DND-41 (cell line): ENCODE measurements at places on chromosomes 13 and 19.

GRCh38 chr13:110272227-110272626 lies 34.7 kb downstream of the COL4A1 start:
- DNase-seq, result no peak

DNA sequence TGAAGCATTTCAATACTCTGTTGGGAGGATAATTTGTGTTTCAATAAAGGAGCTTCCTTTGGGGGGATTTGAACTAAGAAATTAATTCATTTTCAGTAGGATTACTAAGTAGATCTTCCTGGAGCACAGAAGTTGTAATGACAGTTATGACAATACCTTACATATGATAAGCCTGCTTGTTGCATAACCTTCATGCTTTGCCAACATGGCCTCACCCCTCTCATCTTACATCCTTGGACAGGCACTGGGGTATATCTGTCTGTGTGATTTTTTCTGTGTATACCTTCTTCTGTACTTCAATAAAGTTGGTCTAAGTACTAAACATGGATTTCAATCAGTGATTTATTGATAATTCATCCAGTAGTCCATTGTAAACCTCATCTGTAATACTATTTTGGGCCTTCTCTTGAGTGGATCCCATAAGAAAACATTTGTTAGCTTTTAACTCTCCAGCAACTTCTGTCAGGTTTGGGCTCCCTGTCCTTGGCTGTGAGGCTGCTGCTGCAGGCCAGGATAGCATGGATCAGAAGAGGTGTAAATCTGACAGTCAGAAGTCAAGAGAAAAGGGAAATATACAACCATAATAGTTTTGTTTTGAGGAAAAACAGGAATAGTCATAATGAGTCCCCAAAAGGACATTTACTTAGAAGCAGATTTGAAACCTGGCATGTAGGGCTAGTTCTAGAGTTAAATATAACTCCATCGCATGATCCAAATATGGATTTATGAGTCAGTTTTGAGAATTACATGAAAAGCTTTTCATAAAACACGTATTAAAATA lies 422.2 kb downstream of the KLF5 start:
- DNase-seq, result no peak

GRCh38 chr13:93786846-93787489 lies 560.4 kb downstream of the GPC6 start:
- no peak for DNase-seq

DNA sequence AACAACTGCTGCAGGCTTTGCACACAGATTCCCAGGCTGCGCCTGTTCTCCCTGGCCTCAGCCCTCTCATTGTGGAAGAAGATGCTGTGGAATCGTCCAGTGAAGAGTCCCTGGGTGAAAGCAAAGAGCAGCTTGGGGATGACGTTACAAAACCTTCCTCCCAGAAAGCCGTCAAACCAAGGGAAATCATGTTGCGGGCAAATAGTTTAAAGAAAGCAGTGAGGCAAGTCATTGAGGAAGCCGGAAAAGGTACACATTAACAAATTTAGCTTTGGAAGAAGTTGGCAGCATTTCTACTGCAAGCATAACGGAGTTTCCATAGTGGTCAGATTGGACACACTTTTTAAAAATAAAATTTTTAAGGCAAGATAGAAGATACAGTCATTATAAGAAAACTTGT lies 82.9 kb upstream of the AKAP11 start:
- no peak for DNase-seq

- peak; percentile 29 for DNase-seq
Observed at GRCh38 chr19:14114854-14115253, 2.7 kb downstream of the PRKACA start.

GRCh38 chr13:95216182-95216581 lies 85.1 kb downstream of the ABCC4 start:
- DNase-seq, result no peak

GRCh38 chr19:27776020-27776419 lies 1436.9 kb downstream of the UQCRFS1 start:
- peak; percentile 23 for DNase-seq

GRCh38 chr19:5627395-5627904 lies 4.6 kb downstream of the SAFB start:
- DNase-seq, result no peak

DNA sequence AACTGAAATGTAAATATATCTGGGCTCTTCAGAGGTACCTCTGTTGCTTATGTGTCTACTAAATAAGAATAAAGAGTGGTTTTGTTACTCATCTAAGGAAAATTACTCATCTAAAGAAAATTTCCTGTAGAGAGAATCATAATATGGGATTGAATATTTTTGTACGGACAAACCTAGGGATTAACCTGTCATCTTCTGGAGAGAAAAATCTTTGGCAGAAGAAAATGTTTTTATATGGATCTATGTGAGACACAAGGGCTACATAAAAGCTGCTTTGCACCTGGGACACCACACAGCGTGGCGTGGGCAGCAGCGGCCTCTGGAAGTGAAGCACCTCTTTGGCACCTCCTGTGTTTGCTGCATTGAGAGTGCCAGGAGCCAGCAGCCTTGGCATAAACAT lies 242.9 kb upstream of the DACH1 start:
- DNase-seq, result no peak

- DNase-seq, result peak; percentile 60
Observed at GRCh38 chr19:34430738-34431625, 2.8 kb downstream of the UBA2 start.

DNA sequence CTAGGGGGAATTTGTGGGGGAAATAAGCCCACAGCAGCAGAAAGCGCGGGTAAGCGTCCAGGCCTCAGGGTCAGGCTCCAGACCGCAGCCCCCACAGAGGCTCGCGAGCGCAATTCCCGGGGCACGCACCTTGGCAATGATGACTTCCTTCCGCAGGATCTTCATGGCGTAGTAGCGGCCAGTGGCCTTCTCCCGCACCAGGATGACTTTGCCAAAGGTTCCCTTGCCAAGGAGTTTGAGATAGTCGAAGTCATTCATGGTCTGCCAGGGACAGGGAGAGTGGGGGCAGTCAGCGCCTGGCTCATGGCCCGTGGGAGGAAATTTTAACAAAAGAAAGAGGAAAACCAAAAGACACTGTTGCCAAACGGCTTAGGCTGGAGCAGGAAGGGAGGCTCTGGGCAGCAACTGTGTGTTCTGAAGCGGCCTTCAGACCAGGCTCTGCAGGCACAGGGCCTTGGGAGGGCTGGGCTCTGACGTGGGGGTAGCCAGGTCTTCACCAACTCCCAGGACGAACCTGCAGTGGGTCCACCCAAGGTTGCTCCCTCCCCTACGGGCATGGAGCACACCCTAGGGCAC lies 15.4 kb upstream of the CCNP start:
- DNase-seq, result no peak

GRCh38 chr13:79283742-79284141 lies 122.3 kb downstream of the RBM26 start:
- no peak for DNase-seq

DNA sequence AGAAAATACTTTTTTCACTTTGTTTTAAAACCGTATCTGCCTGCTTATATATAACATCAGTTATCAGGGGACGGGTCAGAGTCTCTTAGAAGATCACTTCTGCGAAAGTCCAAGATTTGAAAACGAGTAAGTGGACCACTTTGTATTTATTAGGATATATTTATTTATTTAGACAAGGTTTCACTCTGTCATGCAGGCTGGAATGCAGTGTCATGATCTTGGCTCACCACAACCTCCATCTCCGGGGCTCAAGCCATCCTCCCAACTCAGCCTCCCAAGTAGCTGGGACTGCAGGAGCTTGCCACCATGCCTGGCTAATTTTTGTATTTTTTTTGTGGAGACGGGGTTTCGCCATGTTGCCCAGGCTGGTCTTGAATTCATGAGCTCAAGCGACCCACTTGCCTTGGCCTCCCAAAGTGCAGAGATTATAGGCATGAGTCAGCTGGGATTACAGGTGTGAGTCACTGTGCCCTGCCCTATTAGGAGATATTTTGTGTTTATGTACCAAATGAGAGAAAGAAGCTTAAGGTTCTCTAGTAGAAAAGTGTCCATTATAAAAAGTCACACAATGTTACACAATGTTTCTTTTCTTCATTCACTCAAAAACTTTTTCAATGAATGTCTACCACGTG lies 39.5 kb downstream of the RASL11A start:
- DNase-seq, result no peak

GRCh38 chr19:29804493-29804892 lies 7.3 kb upstream of the CCNE1 start:
- no peak for DNase-seq

DNA sequence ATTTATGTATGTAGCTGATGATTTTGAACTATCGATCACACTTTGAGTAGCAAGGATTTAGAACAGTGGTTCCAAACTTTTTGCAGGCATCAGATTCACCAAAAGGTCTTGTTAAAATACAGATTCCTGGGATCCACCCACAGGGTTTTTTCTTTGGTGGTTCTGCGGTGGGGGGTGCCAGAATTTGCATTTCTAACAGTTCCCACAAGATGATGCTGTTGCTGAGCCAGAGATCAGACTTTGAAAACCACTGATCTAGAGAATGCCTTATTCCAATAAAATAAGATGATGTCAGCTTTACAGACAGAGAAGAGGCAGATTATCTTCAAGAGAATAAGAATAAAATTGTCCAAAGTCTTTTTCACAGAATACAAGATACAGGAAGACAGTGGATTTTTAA lies 80.9 kb upstream of the SHISA2 start:
- DNase-seq, result peak; percentile 21

DNA sequence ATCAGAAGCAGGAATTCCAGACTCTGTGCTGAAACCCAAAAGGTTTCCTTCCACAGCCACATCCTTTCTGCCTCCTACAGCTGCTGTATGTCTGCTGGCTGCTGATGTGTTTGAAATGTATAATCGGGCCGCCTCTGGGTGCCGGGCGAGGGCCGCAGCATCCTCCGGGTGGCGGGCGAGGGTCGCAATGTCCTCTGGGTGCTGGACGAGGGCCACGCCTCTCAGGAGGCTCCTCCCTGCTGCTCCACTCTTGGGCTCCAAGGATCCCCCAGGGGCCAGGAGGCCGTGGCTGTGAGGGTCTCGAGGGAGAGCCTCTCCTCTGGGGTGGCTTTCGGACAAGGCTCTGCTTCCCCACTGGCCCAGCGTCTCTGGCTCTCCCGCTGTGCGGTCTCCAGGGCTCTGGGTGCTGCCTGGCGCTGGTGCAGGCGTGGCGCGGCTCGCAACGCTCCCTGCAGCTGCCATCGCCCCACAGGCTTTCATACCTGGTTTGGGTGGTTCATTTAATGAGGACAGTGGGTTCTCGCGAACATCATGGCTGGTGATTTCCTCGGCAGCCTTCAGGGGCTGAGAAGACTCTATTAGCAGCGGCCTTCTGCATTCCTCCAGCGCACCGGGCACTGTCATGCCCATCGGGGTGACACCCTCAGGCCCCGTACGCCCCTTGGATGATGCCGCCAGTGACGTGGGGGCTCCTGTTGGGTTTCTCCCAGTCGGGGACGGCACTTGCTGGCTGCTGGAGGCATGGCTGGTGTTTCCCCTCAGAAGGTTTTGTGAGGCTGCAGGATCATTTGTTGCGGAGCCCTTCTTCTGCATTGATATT lies 41.8 kb upstream of the GRTP1 start:
- no peak for DNase-seq

GRCh38 chr13:36536546-36536945 lies 104.3 kb downstream of the CCNA1 start:
- no peak for DNase-seq

- DNase-seq, result no peak
Observed at GRCh38 chr13:41199526-41199925, 5.2 kb upstream of the KBTBD7 start.

DNA sequence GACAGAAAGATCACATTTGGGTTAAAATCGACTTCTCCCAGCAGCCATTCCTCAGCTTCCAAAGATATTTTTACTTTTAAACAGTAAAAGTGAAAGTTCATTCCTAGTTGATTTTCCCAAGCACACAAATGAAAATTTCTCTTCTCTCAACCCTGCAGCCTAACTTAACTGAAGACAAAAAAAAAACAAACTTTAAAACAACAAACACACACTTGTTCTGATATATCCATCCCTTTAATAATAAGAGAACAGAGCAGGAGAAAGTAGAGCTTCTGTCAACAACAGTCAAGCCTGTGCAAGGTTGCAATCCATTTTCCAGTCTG lies 72.9 kb downstream of the STK24 start:
- DNase-seq, result no peak

DNA sequence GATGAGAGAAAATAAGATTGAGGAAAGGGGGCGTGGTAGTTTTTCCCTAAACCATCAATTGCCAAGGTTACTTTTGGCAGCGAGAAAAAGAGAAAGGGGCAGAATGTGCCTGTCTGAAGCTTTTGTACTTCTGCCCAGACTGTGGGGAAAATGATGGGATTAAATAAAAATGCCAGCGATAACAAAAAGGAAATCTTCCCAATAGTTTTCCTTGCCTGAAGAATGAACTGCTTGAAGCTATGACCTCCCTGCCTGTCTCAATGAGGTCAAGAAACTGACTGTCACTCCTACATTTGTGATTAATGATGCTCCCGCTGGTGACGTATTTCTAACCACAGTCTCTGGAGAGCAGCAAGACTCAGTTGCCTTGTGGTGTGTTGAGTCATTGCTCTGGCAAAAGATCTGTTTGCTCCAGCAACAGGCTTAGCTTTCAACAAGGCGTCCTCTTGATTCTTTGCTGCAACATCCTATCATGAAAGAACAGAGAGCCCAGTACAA lies 1051.5 kb downstream of the DIAPH3 start:
- DNase-seq, result no peak

DNA sequence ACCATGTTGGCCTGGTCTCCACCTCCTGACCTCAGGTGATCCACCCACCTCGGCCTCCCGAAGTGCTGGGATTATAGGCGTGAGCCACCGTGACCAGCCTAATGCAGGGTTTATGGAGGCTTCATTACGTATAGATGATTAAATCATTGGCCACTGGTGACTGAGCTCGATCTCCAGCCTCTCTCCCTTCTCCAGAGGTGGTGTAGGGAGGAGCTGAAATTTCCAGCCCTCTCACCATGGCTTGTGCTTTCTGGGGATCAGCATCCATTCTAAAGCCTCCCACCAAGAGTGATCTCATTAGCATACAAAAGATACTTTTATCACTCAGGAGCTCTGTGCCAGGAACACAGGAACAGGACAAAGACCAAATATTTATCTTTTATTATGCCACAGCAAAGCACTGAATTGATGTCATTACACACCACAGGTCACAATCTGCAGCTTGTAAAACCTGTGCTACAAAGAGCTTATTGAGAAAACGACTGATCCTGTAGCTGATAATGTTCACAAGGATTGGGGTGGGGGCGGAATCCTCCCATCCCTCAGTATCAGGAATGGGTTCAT lies 32.4 kb downstream of the RHPN2 start:
- DNase-seq, result no peak

GRCh38 chr19:33403221-33403972 lies 29.9 kb downstream of the CEBPG start:
- DNase-seq, result no peak

DNA sequence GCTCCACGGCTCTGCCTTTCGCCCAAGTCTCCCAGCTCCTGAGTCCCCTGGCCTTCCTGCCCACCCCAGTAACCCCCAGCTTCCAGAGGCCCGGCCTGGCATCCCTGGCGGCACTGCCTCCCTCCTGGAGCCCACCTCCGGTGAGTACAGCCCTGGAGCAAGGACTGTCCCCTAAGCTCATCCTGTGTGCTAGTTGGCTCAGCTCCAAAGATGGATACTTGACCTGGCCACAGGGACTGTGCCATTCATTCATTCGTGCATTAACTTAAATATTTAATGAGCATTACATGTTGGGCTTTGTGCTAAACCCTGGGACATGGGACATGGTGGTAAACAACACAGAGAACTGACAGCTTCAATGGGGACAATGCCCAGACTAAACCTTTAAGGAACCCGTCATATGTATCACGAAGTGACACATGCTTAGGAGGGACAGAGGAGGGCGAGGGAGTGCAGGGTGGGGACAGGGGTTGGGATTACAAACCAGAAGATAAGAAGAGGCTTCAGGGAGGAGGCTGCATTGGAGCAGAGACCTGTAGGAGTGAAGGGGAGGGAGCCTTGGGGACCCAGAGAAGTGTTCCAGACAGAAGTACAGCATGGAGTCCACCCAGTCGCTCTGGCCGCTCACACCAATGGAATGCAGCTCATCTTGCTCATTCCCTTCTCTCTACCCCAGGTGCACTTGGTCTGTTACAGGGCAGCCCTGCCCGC lies 6.9 kb upstream of the OVOL3 start:
- no peak for DNase-seq
